ENCODE measurements at places on chromosomes 3 and 15.

- DNase-seq = peak; percentile 24
These were observed 3.0 kb downstream of the SNAP23 start for GRCh38 chr15:42498212-42499068.

GRCh38 chr15:89346516-89347231 lies 12.1 kb upstream of the POLG start:
- no peak for DNase-seq

GRCh38 chr3:2377281-2377680 lies 278.6 kb downstream of the CNTN4 start:
- DNase-seq = peak; percentile 6

- no peak for DNase-seq
These were observed 10.3 kb upstream of the PPARG start for GRCh38 chr3:12278566-12278965.

- DNase-seq = no peak
These were observed 436.8 kb upstream of the CNTN4 start for GRCh38 chr3:1661839-1662238.

- DNase-seq = no peak
These were observed 48.0 kb downstream of the B3GNT5 start for GRCh38 chr3:183300996-183301562.

DNA sequence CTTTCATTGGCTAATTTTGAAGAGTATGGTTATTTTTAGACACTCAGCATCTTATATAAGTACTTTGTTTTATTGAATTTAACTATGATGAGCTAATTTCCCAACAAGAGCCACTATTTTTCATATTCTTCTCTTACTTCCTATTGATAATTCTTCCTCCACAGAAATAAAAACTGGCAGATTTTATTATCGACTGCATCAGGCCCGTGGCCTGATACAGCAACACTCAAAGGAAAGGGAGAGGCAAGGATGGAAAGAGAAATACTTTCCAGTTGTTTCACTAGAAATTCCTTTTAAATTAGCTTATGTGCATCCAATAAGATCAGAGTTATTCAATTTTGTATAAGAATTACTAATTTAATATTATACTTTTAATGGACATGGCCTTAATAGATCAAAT lies 886.3 kb downstream of the ROBO1 start:
- DNase-seq = no peak

- DNase-seq = no peak
These were observed 103.1 kb downstream of the TMEM266 start for GRCh38 chr15:76162784-76163456.

DNA sequence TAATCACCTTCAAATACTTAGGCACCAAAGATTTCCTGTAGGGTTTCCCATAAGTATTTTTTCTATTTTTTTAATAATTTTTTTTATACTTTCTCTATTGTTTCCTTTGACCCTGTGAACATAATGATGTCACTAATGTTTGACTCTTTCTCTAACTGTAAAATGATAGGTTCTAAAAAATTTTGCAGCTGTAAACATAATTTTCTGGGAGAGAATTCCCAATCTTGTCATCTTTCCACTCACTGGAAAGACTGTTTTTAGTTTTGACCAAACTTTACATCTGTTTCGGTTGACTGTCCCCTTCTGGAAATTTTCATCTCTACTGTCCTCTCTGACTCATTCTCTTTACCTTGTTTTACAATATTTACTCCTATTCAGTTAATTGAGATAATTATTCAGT lies 5.5 kb upstream of the EPHA3 start:
- DNase-seq = no peak
